D721Med (cell line): ENCODE measurements at places on chromosomes 12 and 14.

DNA sequence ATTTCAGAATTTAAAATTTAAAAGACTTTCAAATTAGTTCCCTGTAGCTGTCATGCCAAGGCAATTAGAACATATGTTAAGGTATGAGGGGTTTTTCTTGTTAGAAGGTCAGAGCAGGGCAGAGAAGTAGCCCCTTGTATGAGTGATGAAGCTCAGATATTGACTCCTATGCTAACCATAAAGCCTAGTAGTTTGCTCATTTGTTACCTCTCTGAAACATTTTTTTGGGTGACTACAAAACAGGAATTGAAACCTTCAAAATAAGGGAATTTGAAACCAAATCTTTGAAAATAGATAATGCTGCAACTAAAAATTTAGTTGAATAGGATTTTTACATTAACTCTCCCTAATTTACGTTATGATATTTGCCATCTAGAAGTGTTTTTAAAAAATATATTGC lies 333.5 kb downstream of the NAV3 start:
- DNase-seq, result no peak

GRCh38 chr12:127934409-127934808 lies 332.6 kb upstream of the TMEM132C start:
- DNase-seq, result no peak

- no peak for DNase-seq
Measured at GRCh38 chr12:13790317-13790716, 191.1 kb downstream of the GRIN2B start.

GRCh38 chr14:32630701-32631100 lies 301.6 kb downstream of the AKAP6 start:
- no peak for DNase-seq

DNA sequence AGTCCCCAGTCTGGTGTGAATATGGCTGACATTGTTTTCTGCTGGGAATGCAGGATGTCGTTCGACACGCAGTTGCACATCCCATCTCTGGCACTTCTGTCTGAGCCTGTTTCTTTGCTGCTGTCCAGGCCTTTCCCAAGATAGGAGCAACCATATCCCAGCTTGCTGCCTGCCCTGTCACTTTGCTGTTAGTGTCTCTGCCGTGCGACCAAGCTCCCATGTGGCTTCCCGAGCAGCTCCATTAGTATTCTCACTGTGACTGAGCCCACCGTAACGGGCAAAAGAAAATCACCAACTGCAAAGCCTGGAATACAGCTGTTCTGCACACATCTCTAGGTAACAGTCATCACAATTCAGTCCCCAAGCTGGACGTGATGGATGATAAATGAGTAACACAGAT lies 66.0 kb upstream of the CPSF6 start:
- no peak for DNase-seq

DNA sequence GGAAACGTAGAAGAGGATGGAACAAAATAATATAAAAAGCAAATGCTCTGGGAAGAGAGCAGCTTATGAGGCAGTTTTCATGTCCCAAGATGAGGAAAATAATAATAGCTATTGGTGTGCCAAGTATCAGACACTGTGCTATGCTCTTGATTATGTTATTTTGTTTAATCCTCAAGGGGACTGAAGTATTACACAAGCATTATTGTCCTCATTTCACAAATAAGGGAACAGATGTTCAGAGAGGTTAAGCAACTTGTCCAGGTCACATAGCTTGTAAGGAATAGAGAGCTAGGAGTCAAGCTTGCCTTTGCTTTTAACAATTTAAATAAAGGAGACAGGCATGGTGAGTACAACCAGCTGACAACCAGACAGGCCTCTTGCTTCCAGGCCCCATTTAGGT lies 26.9 kb upstream of the LTBP2 start:
- no peak for DNase-seq

DNA sequence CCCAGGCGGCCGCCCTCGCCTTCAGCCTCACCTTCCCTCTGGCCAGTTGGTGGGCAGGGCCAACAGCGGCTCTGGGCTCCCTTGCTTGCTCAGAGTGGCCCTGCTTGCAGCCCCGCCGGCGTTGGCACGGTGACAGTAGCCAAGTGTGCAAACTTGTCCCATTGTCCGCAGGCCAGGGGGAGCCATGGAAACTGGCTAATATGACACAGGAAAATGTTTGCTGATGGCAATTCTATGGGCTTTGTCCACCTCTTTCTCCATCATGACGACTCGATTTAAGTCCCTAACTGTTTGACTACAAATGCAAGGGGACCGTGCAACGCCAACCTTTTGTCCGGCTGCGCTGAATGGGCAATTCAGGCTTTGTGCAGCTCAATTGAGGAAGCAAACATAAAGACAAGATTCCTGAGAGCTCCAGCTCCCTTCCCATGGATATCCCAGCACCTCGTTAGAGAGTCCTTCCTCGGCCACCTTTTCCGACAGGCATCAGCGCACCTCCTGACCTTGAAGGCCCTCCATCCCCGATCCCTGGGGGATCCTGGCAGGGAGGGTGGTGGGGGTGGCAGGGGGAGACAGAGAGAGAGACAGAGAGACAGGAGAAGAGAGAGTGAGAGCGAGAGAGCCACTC lies 785 bp upstream of the FAM181A start:
- no peak for DNase-seq

GRCh38 chr14:62759796-62760195 lies 285.5 kb downstream of the KCNH5 start:
- DNase-seq, result no peak

GRCh38 chr14:62445570-62445969 lies 599.7 kb downstream of the KCNH5 start:
- no peak for DNase-seq

- no peak for DNase-seq
Measured at GRCh38 chr12:6548966-6549683, 6.7 kb downstream of the IFFO1 start.

GRCh38 chr14:59333668-59334067 lies 131.5 kb downstream of the GPR135 start:
- no peak for DNase-seq

- DNase-seq, result no peak
Measured at GRCh38 chr12:57268264-57268663, 17.3 kb upstream of the STAC3 start.

- no peak for DNase-seq
Measured at GRCh38 chr14:73125746-73126145, 10.6 kb upstream of the PSEN1 start.

DNA sequence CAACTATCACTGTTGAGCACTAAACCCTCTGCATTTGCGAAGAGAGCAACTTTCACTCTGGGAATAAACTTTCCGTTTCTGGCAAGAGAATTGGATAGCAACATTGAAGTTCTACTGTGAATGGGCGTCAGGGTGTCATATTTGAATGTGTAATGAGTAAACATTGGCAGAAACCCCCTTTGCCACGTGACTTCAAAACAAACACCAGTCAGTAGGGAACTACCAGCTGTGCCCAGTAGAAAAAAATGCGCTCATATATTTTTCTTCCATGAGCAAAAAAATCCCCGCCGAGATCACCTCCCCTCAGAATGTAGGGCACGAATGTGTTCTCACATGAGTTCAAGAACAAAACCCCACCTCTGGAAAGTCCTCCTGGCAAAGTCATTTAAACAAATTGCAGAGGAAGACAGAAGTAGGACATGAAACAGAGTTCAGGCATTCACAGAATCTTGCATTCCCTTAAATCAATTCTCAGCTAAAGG lies 80.6 kb downstream of the BTG1 start:
- no peak for DNase-seq

DNA sequence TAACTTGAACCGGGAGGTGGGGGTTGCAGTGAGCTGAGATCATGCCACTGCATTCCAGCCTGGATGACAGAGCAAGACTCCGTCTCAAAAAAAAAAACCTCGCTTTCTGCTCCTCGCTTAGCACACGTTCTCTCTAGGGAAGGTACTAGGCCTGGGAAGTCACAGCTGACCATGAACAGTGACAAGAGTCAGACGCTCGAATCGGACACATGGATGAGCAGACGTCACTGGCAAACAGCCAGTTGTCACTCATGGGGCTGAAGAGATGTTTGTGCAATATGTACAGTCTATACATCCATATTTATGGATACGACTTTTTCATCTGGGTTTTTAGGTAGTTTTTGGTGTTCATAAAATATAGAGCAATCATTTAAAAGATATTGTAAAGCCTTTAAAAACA lies 19.4 kb downstream of the TCHP start:
- DNase-seq, result no peak

DNA sequence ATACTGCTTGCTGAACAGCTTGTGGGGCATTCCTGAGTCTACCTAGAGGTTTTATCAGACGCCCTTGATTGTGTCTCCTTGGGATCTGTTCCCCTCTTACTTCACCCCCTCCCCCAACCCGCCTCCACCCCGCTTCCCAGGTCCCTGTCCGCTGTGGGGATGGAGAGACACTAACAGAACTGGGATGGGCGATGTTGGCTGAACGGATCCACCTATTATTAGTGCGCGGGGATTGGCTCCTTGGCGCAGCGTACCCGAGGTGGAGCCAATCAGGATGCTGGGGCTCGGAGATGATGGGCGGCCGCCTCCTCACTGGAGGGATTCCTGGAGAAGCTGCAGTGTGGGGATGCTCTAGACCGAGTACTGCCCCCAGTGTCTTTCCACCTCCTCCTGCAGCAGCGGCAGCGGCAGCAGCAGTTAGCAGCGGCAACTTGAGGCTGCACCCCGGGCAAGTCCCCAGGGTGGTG lies at the start of gene SYT1:
Gene SYT1 (plus strand): TSS at position 372 of the 467 bp plus-strand sequence.
- DNase-seq, result peak; percentile 62

GRCh38 chr14:34165847-34166350 lies 215.0 kb upstream of the EGLN3 start:
- no peak for DNase-seq

- DNase-seq, result no peak
Measured at GRCh38 chr12:123879101-123879500, 93.5 kb downstream of the CCDC92 start.

GRCh38 chr12:6773590-6774351 lies 1.5 kb downstream of the LAG3 start:
- no peak for DNase-seq

- DNase-seq, result no peak
Measured at GRCh38 chr12:93135286-93136239, 206.5 kb upstream of the EEA1 start.

DNA sequence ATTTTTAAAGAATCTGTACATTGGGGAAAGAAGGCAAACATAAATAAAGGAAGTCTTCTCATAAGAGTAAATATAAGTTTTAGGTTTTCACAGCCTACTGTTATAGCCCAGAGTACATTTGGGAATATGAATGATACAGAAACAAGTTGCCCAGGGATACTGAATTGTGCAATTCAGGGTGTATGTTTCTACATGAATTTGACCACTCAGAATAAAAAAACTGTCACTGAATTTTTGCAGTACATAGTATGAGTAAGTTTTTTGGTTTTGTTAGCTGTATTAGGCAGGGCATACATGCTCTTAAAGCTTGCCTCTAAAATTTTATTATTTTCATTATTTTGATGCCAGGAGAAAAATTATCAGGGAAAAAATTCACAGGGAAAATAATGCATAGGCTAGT lies 6.6 kb upstream of the PCNX4 start:
- no peak for DNase-seq

DNA sequence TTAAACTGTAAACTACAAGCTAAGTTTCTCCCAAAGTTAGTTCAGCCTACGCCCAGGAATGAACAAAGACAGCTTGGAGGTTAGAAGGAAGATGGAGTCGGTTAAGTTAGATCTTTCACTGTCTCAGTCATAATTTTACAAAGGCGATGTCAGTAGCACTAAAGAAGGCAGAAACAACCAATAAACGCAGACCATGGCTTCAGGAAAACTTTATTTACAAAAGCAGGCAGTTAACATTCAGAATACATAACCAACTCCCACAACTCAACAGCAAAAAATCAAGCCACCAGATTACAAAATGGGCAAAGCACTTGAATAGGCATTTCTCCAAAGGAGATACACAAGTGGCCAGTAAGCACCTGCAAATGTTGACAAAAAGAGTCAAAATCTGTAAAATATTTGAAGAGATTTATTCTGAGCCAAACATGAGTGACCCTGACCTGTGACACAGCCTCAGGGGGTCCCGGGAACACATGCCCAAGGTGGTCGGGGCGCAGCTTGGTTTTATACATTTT lies 8.8 kb upstream of the ULK1 start:
- no peak for DNase-seq

DNA sequence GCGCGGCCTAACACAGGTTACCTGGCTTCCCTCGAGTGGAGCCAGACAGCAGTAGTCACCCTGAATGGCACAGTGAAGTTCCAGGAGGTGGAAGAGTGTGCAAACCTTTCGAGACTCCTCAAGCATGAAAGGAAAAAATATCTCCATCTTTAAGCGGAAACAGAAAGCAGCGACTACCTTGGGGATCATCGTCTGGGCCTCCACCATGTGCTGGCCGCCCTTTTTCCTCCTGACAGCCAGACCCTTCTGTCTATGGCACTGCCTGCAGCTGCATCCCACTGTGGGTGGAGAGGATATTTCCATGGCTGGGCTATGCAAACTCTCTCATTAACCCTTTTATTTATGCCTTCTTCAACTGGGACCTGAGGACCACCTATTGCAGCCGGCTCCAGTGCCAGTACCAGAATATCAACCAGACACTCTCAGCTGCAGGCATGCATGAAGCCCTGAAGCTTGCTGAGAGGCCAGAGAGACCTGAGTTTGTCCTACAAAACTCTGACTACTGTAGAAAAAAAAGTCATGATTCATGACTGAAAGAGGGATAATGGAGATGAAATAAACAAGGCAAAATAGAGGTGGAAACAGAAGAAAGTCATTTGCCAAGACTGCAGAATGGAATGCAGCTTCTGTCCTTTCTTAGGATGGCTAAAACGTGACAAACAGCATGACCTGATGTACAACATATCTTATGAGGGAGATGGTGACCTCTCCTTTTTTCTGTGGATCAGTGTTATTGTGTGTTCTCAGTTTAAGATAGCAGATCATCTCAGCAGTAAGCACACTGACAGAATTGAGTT lies 2.4 kb upstream of the HEBP1 start:
- DNase-seq, result no peak

GRCh38 chr14:62187265-62187664 lies 425.0 kb downstream of the SNAPC1 start:
- no peak for DNase-seq

- no peak for DNase-seq
Measured at GRCh38 chr12:8712572-8712971, 14.8 kb downstream of the RIMKLB start.

DNA sequence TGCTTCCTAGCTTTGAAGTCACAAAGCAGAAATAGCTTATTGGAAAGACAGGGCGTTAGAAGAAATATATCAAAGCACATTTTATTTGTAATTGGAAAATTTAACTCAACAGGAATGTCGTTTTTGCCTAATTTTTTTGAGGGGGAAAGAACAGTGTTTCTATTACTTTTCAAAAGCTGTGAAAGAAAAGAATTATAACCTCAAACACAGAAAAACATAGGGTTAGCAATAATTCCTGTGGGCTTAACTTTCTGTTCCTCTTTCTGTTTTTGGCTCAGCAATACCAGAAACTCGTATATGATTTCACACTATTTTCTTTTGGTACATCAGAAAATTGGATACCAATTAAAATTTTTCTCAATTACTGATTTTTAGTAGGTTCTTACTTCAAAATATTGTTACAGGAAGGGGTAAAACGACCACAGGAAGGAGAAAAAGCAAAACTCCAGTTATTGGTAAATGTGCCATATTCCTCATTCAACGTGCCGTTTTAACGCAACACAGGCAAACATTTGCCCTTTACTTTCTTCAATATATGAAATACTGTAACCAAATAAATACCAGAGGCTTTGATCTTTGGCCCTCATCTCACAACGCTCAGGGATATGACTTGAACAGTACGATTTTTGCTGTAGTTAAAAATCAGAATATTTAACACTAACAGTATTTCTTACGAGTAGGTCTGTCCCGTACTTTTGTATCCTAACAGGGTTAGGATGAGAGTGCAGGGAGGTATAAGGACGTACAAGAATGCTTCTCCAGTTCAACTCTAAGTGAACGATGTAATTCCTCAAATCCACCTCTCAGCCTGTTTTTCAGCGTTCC lies 1.3 kb upstream of the RNU6-7 start:
- DNase-seq, result no peak

- no peak for DNase-seq
Measured at GRCh38 chr12:53695152-53696145, 19.6 kb upstream of the ATP5MC2 start.
